Omental fat pad (tissue), 4 donors: ENCODE measurements at places on chromosomes 6 and 20. TPM values are rescaled to one million over a fixed set of nuclear protein-coding genes. Genes with fewer than 3 reads are reported as not detected.

DNA sequence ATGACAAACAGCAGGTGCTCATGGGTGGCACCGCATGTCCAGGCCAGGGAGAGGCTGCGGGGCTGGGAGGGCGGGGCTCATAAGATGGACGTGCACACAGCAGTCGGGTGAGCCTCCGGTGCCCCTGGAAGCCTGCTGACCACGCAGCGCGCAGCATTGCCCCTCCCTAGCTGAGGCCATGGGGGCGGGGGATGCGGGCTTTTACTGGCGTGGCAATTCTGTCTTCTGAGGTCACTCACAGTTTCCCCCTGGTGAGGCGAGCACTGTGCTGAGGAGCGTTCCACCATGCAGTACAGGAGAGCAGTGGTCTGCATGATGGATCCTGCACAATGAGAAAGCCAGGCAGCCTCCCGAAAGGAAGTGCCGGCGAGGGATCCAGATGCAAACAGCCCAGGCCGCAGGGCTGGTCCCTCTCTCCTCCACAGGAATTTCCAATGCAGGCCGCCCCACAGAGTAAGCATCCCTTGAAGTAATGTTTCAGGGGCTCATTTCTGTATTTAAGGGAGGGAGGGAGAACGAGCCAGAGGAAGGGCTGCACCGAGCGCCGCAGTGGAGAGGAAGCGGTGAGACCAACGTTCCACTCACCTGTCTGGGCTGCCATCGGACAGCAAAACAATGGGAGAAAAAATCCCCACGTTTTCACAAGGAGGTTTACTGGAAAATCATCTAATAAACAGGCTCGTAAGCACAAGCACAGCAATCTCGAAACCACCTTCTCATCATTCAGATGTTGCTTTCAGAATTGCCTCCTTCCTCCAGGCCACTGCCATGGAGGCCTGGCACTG is 56.0 kb downstream of the IRF4 start:
- DNase-seq: no peak

DNA sequence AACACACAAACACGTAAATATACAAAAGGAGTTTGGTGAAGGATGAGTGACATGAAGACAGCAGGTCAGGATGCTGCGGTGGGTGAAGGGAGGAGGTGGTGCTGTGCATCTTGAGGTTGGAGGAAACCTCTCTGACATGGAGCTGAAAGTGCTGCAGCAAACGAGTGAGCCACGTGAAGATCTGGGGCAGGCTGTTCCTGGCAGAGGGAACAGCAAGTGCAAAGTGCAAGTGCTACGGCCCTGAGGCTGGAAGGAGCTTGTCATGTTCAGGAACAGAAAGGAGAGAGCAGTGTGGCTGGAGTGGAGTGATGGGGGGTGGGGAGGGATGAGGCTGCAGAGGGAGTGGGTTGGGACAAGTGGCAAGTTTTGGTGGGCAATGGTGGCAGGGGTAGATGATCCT is 24.8 kb upstream of the ANGPT4 start:
- DNase-seq: no peak

Gene OXT
- not detected for total RNA-seq

Gene MOCS1
- total RNA-seq: 66.0 TPM

Gene CRISP3
- not detected for total RNA-seq
